ENCODE measurements at places on chromosomes 13 and 19.

- no peak for DNase-seq
These were observed 47.9 kb upstream of the MYCBP2 start for GRCh38 chr13:77374786-77375185.

GRCh38 chr19:54554896-54555295, 18.7 kb upstream of the LILRA2 start:
- no peak for DNase-seq

DNA sequence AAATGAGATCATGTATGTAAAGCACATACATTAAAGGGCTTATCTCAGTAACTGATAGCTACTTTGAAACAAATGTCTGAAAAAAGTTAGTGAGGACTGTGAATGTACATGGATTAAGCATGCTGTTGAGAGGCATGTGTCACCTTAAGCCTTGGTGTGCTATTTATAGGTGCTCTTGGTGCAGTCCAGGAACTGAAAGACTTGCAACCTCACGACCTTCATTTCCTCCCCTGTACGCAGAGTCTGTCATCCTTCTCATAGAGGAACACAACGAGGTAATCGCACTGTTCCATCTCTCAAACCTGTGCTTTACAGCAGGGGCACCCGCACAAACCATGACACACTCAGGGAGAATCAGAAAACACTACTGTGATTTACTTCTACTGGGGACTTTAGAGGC, 65.6 kb downstream of the UFM1 start:
- DNase-seq = no peak

- no peak for DNase-seq
These were observed 63.8 kb upstream of the USP29 start for GRCh38 chr19:57055956-57056355.

GRCh38 chr13:71774863-71775262, 92.1 kb downstream of the DACH1 start:
- DNase-seq = no peak

DNA sequence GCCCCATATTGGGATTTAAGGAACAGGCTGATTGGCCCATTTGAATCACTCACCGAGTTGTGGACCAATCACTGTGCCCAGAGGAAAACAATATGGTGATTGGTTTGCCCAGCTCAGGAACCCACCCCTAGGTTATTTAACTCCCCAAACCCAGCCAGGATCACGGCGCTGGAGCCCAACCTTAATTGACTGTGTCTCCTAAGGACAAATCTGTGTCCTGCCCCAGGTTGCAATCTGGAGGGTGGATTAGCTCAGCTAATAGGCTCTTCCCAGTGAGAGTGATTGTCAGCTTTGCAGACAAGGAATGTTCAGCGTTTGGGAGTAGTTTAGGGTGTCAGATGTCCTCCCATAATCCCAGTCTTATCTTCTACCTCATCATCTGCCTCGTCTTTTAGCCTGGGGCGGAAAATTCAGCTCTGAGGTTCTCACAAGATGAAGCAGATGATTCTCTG, 3.5 kb upstream of the ZNF358 start:
- DNase-seq = no peak

DNA sequence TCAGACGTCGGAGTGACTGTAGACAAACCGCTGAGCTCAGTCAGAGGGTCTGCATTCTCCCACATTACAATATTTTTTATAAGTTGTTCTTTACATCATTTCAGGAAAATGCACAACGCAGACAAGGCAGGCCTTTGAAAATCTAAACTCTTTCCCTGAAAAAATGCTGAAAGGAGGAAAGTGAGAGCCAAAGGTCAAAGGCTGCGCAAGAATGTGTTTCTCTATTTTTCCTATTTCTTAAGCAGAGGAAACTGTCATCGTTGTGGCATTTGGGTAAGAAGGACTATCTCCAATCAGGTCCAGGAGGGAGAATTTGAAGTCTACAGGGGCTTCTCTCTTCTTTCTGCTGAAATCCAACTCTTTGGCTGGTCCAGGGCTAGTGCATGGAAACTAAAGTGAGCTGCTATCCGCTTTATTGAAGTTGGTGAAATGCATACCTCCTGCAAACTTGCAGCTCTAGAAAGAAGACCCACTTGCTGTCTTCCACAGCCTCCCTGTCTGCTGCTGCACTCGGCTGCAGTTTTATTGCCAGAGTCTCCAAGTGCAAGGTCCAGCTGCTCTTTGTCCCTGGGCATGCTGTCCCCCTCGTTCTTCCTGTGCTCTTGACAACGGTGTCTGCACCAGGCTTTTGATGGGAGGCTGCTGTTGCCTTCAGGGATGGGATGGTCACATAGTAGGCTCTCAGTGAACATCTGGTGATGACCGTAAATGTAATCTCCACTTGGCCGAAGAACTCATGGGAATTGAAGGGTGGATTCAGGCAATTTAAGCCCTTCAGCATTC, 31.2 kb downstream of the ZNF536 start:
- DNase-seq = no peak

DNA sequence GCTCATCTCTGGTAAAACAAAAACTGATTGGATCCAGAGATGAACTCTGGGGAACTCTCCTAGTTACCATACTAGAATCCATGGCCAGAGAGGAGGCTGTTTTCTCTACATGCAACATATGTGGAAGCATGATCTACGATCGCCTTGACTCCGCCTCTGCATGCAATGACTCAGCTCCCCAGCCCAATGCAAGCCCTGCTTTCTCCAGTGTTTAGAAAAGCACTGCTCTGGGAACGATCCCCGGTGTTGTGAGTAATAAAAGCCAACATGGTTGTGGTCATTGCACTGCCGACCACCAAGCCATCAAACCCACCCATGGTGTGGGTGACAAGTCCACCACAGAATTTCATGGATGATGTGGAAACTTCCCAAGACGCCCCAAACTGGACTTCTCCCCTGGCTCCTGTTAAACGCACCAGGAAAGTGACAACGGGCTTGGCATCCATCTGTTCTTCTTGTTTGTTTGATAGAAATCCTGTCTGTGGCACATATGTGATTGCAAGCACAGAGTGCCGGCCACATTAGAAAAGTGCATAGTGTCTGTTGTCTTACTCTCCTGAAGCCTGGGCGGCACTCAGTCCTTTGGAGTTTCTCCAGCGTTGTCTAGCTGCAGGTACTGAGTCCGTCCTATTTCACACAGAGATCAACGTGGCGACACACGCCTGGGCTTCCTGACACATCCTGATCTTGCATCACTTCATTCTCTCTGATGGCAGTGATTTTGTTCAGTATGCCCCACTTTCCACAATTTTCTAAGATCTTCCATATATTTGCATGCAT, 36.4 kb upstream of the VSTM2B start:
- DNase-seq = no peak

DNA sequence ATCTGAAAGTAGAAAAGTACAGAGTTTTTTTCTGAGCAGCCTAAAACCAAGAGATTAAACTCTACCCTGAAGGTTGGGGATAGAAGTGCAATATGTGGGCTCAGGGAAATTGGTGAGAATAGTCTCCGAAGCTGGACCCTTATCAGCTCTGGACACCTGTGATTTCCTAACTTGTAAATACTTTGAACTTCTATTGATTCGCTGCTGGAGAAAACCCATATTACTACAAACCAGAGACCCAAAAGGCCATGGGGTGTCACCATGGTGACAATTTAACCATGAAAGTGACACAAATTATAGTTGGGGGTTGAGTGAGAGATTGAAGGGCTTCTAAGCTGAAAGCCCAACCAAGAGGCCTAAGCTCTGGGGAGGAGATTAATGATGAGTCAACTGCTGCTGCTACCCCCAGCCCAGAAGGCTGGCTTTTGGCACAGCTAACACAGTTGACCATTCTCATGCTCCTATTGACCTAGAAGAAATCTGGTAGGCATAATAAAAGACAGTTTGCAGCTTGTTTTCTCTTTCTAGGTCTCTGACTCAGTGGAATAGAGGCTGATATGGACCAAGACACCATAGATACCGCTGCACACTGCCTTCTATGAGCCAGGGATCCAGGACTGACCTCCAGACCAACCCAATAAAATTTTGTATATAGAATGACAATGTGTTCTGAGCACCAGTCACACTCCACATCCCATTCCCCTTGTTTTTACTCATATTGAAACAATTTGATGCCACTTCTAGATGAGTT, 131.9 kb upstream of the FNDC3A start:
- no peak for DNase-seq

GRCh38 chr13:55999709-56000108, 1141.0 kb upstream of the PRR20A start:
- no peak for DNase-seq

DNA sequence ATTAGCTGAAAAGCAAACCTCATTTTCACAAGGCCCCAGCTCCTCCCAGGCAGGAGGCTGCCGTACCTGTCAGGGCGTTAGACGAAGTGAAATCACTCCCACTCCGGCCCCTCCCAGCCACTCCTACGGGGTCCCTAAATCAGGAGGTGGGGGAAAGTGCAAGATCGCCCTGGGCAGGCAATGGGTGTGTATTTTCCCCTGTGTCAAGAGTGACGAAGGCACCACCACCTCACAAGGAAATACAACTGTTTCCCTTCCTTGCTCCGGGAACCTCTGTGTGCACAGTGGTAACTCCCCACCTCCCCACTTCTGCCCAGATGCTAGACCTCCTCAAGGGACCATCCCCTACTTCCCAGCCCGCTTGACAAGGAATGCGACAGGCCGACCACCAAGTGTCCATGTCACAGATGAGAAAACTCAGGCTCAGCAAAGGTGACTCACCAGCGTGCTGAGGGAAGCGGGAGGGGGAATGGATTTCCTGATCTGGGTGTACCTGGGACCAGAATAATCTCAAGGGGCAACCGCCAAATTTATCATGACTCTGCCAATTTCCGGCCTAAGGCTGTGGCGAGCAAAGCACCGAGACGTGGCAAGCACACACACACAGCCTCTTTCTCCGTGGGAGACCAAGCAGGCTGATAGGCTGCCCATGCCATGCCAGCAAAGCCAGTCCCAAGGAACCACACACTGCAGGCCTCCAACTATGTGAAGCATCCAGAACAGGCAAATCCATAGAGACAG, 7.3 kb downstream of the PPP6R1 start:
- peak; percentile 38 for DNase-seq

DNA sequence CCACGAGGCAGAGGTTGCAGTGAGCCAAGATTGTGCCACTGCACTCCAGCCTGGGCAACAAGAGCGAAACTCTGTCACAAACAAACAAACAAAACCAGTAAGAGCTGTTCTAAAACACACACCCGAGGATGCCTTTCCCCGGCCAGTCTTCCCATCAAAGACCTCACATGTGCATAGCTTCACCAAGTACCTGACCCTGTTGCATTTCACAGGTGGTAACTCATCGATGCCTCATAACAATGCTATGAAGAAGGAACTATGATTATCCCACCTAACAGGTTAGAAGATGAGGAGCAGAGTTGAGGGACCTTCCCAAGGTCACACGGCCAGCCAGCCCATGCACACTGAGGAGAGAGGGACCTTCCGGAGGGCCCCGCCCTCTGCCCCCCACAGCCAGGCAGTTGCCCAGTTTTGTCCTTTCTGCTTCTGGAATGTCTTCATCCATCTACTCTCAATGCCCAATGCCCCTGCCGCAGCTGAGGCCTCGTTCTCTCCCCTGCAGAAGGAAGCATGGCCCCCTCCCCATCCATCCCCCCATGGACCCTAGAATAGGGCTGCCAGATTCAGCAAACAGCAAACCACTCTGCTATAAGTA, 16.8 kb upstream of the LENG8 start:
- DNase-seq = no peak

DNA sequence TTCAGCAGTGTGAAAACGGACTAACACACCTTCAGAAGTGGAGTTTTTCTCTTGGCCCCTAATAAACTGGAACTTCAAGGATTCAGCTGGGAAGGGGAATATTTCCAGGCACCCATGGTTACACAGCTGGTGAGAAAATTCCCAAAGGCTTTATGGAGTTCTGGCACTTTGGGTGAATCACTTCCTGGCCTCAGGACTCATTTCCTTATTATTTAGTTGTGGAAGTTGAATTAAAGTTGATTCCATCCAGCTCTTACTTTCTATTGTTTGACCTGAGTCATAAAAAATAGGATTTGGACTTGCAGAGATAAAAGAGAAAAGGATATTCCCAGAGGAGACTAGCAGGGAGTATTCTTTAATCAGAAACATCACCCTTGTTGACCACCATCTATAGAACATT, 882.1 kb downstream of the UQCRFS1 start:
- DNase-seq = no peak

- no peak for DNase-seq
These were observed 41.8 kb downstream of the MBD3L2B start for GRCh38 chr19:6979399-6979798.

- DNase-seq = no peak
These were observed 22.2 kb downstream of the FAM187B start for GRCh38 chr19:35206379-35206778.

GRCh38 chr13:42354241-42355091, 82.5 kb downstream of the AKAP11 start:
- DNase-seq = no peak

DNA sequence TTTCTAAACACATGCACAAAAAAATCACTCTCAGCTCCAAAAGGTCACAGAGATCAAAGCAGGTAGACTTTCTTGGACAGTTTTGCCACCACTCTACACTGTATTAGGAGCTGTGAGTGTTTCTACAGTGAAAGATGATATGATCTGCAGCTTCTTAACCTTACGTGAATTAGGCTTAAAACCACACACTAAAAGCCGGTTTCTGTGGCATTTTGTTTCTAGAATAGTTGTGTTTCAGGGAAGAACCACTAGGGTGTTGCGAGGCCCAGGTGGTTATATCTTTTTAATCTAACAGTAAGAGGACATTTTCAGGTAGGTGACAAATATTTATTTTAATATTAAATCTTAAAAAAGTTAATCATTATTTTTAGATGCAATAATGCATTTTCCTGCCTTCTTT, 216.4 kb downstream of the KLF5 start:
- DNase-seq = no peak

GRCh38 chr13:99293178-99293577, 14.0 kb downstream of the GPR183 start:
- DNase-seq = no peak

GRCh38 chr19:52034051-52034728, 6.0 kb upstream of the ZNF614 start:
- no peak for DNase-seq

DNA sequence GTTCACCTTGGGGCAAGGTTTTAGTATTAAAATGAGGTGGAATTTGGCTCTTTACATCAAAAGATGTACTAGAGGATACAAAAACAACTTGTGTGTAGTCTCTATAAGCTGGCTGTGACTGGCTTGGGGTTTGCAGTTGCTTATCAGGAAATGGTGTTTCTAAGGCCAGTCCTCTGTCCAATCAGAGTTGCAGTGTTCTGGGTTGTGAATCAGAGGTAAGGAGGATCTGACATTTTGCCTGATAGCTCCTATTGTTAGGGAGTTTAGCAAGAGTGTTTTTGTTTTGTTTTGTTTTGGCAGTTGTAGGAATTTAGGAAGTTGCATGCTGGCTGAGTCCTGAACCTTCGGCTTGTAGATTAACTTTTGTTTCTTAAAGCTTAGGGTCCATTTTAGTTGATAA, 20.1 kb upstream of the ESD start:
- DNase-seq = no peak

DNA sequence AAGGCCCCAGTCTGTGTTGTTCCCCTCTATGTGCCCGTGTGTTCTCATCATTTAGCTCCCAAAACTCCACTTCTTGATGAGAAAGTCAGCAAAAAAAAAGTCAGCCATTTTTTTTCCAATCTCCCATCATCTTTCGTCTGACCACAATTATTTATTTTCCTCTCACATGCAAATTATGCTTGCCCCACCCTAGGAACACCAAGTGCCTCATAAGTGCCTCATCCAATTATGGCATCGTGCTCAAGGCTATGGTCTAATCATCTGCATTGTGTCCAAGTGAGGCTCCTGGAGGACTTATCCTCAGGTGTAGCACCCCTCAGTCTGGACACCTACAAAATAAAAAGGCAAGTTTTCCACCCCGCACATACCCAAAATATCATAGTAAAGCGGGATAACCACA, 20.8 kb upstream of the IPO5 start:
- no peak for DNase-seq
